NCI-H2107 (cell line): ENCODE measurements at places on chromosomes 16 and 17.

DNA sequence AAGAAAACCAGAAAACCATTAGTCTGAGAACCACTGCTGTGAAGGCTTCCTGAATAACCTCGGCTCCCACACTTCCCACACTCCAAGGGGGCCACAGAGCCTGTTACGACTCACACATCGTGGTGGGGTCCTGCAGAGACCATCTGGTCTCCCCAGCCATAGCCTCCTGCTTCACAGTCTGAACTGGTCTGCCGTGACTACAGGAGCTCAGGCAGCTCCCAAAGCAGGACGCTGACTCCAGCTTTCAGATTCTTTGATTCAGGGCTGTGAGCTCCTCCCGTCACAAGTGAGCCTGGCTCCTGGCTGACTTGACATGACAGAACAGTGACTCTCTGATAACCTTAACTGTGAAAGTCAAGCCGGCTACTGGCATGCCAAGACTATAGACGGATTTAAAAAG, 37.8 kb downstream of the CYB5D2 start:
- DNase-seq: no peak

GRCh38 chr17:72974605-72975232, 117.8 kb downstream of the SLC39A11 start:
- DNase-seq: no peak

GRCh38 chr16:14310519-14310991, 239.4 kb downstream of the MRTFB start:
- no peak for DNase-seq

GRCh38 chr17:37301288-37301687, 74.5 kb upstream of the C17orf78 start:
- no peak for DNase-seq

DNA sequence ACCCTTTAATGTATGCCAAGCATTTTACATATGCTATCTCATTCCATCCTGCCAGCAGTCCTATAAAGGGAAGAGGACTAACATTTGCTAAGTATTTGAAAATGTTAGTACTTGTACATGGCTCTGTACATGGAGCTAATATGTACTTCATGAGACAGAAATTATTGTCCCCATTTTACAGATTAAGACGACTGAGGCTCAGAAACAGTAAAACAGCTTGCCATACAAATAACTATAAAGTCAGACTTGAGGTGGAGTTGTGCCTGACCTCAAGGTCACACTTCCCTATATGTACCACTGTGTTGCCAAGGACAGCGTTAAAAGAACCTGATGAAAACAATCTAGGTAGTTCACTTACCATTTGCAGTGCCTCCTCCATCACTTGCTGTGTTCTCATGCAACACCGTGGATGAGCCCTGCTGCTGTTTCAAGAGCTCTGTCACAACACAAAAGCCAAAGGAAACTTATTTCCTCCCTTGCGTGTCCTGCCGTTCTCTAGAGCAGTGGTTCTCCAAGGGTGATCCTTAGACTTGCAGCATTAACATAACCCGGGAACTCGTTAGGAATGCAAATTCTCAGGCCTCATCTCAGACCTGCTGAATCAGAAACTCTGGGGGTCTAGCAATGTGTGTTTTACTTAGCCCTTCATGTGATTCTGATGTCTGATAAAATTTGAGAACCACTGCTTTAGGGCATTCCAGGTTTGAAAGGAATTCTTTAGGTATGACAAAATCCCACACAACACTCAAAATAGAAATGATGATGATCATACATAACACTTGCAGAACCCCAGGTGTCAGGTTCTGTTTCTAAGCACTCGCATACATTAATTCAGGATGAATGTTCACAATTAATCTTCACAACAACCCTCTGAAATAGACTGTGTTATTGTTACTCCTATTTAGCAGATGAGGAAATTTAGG, 51.2 kb upstream of the MTMR4 start:
- no peak for DNase-seq

DNA sequence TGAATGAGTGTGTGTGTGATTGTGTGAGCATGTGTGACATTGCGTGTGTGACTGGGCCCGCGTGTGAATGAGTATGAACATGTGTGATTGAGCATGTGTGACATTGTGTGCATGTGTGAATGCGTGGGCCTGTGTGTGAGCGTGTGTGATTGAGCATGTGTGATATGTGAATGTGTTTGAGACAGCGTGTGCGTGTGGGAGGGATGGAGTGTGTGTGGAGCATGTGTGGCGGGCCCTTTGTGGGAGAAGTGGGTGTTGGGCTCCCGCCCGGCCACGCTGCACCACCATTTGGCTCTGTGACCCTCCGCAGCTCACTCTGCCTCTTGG, 22.7 kb upstream of the GSE1 start:
- no peak for DNase-seq

DNA sequence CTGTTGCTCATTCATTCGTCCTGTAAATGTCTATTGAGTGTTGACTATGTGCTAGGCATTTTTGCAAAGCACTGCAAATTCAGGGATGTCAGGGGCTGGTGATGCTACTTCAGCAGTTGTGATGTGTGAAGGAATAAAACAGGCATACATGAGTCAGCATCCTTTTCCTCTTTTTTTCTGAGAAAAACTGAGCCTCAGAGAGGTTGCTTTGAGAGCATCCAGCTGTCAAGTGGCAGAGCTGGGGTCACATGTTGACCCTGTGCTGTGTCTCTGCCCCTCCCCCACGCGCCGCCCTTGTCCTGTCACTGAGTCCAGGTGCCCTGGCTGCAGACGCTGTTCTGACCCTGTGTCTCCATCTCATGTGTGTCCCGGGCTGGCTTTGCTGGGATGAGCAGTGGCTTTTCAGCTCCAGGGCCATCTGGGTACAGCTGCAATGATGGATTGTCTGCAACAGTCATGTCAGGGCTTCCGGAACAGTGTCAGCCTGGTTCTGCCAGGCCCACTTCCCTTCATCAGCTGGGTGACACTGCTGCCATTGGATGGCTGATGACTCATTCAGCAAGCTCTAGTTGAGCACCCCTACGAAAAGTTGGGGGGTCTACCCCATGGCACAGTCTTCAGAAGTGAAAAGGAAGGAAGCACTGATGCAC, 14.9 kb downstream of the SEC14L5 start:
- no peak for DNase-seq

DNA sequence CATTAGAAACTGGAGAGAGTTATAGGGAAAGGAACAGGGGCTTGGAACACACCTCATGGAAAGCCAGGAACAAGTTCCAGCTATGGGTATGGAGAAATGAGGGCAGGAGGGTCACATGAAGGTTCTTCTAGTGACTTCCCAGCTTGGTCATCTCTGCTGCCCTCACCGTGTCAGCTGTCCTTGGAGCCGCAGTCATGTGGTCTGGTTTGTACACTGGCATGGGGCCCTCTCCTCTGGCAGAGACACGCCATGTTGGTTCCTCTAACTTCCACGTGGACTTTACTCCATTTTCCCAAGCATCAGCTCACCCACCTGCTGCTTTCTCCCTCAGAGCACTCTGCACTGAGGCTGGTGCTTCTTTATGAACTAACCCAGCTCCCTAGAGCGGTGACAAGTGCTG, 26.3 kb downstream of the MPG start:
- DNase-seq: no peak

DNA sequence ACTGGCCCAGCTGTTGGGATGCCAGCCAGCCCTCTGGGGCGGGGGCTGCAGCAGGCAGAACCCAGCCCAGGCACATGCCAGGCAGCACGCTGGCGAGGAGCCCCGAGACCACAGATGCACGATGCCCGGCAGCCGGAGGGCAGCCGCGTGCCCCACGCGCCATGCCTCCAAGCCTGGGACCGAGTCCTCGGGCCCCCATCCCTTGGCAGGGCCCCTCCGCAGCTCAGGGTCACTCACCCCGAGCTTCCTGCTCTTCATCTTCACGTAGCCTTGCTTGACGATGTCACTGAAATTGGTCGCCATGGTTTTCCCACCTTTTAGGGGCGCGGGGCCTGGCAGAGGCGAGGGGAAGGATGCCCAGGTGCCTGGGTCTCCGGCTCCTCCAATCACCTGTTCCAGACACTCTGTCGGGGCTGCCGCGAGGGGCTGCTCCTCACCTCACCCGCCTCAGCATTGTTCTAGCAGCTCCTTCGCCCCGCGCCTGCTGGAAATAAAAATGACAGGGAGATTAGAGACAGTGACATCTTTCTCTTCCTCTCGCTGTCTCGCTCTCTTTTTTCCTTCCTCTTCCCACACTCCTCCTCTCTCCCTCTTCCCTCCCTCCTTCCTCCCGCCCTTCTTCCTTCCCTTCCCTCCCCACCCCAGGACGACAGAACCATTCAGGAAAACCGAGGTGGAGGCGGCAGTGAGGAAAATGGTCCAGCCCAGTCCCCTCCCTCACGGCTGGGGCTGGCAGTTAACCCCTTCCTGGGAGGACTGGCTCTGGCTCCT, 6.9 kb downstream of the DOK4 start:
- no peak for DNase-seq

GRCh38 chr16:89357055-89357816, 133.1 kb downstream of the ANKRD11 start:
- DNase-seq: no peak

DNA sequence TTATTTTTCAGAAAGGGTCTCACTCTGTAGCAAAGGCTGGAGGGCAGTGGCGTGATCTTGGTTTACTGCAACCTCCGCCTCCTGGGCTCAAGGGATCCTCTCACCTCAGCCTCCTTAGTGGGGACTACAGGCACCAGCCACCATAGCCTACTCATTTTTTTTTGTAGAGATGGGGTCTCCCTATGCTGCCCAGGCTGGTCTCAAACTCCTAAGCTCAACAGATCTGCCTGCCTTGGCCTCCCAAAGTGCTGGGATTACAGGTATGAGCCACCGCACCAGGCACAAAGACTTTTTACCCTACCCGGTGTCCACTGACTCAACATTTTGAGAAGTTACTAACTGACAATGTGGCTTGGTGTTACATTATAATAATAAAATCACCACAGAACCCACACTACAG, 7.2 kb downstream of the GRB2 start:
- no peak for DNase-seq

DNA sequence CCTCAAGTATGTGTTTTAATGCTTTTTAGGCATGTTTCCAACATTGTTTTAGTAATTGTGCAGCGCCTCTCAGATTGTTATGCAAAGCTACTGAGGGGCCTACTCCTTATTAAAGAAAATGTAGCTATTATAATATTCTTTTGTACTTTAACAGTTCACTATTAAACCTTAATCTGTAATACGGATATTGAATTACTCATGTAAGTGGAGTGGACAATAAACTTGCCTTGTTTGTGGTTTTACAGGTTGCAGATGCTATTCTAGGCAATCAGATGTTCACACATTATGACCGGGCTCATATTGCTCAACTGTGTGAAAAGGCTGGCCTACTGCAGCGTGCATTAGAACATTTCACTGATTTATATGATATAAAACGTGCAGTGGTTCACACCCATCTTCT, 41.0 kb downstream of the PTRH2 start:
- peak; percentile 88 for DNase-seq

GRCh38 chr17:42354956-42355843, 33.0 kb downstream of the STAT3 start:
- no peak for DNase-seq

GRCh38 chr17:42116705-42117396, 4.3 kb downstream of the KAT2A start:
- DNase-seq: peak; percentile 77

DNA sequence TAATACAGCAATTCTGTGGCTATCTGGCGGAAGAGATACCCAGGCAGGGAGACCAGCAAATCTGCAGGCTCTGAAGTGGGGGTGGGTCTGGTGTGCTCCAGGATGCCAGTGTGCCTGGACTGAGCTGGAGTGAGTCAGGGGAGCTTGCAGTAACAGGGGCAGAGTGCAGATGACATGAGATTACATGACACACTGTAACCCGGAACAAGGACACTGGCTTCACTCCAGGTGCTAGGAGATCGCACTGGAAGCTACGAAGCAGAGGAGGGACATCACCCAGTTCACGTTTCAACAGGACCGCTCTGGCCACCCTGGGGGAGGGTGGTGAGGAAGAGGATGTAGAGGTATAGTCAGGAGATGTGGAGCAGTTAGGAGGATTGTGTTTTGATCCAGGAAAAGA, 475.6 kb downstream of the CDH13 start:
- DNase-seq: no peak

GRCh38 chr17:19958023-19958422, 19.6 kb downstream of the AKAP10 start:
- no peak for DNase-seq

- no peak for DNase-seq
Observed at GRCh38 chr17:77995146-77995852, 36.8 kb downstream of the TNRC6C start.

DNA sequence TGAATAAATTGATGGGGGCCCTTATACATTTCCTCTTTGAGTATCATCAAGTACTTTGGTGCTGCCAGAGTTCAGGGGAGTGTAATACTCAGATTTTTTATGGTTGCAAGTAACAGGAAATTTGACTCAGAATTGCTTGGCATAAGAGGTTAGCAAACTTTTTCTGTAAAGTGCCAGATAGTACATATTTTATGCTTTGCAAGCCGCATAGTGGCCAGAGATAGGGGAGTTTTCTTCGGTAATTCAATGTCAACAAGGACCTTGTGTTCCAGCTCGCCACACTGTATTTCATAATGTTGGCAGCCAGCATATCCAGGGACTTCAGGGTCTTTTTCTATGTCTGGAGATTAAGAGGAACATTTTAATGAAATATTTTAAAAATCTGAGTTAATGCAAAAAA, 51.0 kb upstream of the MARCHF10 start:
- DNase-seq: no peak

GRCh38 chr17:15238676-15239422, 26.3 kb downstream of the PMP22 start:
- DNase-seq: no peak
